ENCODE measurements at places on chromosomes 1 and 21.

DNA sequence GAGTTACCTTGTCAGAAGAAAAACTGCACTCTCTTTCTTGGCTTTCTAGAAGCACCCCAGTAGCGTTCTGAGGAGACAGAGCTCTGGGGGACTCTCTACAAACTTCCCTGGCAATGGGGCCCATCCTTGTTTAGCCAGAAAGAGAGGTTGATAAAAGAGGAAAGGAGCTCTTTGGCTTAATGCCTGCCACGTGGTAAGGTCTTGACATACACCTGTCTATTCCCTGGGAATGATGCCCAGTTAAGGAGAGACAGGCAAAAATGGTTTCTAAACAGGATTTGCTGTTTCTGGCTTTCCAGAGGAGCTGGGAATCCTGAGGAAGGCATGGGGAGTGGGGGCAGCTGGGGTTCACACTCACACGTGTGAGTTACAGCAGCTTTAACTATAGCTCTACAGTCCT, 30.2 kb upstream of the IL20 start:
- no peak for DNase-seq

GRCh38 chr1:207404849-207405525, 49.1 kb upstream of the CR2 start:
- DNase-seq: peak; percentile 69

- no peak for DNase-seq
Observed at GRCh38 chr1:59771361-59771760, 43.4 kb upstream of the HOOK1 start.

DNA sequence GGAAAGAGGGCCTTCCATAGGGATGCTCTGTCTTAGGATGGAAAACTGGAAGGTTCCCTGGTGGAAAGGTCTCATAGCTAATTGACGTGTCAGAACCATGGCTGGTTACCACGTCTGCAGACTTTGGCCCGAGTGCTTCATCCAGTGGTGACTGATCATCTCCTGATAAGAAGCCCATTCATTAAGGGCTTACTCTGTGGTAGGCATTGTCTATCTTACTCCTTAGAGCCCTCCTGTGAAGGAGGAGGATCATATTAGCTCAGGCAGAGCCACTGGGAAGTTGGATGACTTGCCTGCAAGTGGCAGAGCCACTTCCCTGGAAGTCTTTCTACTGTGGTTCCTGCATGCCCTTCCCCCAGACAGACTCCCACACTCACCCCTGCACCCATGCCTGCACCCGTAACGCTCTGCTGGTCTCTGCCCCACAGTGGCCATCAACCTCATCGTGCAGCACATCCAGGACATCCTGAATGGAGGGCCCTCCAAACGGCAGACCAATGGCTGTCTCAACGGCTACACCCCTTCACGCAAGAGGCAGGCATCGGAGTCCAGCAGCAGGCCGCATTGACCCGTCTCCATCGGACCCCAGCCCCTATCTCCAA, 79.9 kb downstream of the UCK2 start:
- DNase-seq: no peak

DNA sequence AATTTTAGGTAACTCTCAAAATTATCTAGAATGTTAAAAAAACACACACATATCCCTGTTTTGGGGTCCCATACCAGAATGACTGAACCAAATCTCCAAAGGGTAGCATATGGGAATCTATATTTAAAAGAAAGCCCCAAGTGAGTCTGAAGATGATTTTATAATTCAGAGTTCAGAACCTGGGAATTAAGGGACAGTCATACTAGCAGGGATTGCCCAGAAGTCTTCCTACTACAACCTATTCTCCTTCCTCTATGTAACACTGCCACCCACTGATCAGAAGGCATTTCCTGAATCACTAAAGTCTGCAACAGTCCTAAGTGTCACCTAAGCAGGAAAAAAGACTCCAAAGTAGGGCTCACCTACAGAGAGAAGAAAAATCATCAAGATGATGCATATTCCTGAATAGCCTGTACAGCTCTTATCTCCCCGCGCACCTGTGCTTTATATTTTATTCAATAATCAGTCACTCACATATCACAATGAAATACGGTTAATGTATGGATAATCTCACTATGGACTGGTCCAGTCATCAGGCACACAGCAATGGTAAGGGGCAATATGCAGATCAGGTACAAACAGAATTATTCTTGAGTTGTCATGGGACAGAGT, 4.9 kb downstream of the RGS1 start:
- DNase-seq: peak; percentile 57

GRCh38 chr1:7171168-7171567, 385.9 kb downstream of the CAMTA1 start:
- DNase-seq: no peak

GRCh38 chr1:79161077-79161476, 154.5 kb upstream of the ADGRL4 start:
- DNase-seq: no peak

DNA sequence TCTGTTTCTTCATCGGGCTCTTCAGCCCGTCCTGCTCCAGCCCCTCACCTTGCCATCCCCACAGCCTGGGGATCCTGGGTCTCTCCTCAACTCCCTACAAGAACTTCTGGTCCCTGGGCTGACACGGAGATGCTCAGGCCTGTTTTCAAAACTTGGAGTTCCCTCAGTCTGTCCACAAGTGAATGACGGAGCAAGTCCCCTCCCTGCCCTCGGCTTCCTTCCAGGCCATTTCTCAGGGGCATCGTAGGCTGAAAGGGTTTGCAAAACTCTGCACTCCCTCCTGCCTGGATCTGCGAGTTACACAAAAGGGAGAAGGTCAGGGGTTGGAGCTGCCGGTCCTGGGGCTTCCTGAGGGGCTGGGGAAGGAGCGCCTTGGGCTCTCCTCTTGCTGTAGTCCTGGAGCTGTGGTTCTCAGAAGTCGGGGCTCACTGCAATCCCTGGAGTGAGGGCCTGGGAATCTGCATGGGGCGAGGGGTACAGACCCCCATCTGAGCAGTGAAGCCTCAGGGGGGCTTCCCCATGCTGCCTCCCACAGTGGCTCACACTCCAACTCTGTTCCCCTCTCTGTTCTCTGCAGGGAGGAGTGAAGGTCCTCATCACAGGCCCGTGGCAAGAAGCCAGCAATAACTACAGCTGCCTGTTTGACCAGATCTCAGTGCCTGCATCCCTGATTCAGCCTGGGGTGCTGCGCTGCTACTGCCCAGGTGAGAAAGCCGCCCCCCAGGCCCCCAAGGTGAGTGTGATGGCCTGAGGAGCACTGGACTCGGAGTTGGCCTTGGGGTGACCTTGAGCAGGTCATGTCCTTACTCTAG, 100.6 kb upstream of the VAMP3 start:
- no peak for DNase-seq

DNA sequence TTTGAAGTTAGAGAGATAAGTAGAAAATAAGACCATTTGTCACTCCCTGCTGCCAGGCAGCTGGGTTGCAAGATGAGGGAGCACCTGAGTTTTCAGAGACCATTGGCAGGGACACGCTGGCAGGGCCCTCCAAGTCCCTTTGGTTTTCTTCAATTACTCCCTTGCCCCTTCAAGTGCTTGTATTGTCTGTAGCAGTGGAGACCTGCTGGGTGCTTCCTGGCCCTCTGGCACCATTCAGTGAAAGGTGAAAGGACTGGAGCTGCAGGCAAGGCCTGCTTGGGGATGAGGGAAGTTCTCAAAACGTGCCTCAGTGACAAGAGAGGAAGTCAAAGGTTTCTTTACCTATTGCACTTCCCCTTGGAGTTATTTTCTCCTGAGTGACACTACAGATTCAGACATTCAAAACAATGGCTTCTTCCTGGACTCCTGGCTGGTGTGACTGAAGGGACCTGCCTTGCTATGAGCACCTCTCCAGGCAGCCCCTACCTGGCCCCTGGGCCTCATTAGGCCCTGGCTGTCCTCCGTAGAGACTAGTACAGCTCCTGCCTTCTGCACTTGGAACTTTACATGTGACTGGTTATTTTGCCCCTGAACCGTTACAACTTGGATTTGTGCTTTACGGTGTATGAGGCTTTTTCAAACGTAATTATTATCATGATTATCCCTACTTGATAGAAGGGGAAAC, 100.1 kb downstream of the C1orf21 start:
- DNase-seq: no peak

DNA sequence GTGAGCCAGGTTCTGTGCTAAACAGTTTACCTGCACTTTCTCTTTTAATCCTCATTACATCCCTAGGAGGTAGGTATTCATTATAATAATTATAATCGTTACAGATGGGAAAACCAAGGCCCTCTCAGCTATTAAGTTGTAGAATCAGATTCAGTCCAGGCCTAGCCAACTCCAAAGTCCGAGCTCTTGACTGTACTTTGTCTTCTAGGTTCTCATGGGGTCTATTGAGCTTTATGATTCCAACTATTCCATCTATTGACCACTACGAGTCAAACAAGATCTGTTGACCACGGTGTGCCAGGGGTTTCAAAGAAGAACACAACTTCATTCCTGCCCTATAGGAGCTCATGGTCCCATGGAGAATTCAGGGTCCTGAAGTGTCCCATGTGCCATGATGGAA, 2.0 kb downstream of the IFNLR1 start:
- DNase-seq: no peak

DNA sequence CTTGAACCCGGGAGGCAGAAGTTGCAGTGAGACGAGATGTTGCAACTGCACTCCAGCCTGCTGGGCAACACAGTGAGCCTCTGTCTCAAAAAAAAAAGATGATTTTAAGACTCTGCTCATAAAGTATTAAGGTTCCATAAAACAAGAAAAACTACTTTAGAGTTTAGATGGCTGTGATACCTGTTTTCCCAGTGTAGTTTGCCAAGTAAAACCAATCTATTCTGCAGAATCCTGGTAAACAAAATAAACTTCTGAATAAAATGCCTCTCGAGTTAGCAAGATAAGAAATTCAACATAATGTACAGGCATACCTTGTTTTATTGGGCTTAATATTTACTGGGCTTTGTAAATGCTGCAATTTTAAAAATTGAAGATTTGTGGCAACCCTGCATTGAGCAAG, 30.8 kb downstream of the LTN1 start:
- DNase-seq: no peak

GRCh38 chr21:34091032-34091431, 17.7 kb downstream of the MRPS6 start:
- no peak for DNase-seq

DNA sequence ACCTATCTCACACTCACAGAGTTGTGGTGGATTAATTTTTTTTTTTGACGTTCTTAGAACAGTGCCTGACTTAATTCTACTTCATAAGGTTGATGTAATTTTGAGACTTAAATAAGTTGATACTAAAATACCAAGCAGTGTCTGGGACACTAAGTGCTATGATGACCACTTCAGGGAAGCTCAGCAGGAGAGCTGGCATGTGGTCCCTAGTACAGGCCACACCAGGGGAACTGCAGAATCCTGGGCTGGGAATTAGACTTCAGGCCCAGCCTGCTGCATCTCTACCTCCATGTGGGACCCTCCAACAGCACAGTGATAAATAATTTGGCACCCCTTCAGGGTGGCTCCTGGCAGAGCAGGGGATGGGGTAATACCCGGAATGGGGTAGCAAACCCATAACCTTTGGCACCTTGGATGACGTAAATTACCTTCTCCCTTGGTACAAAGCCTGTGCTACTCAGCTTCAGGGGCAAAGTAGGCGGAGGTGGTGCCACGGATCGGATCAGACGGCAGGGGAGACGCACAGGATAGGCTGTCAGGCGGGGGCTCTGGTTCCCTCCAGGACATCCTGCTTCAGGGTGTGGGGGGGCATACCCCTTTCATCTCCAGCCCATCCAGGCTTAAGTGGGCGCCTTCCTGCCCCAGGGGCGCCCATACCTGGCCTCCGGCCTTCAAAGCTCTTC, 4.8 kb downstream of the MFSD2A start:
- DNase-seq: no peak

- no peak for DNase-seq
Observed at GRCh38 chr1:24250224-24250623, 63.1 kb upstream of the IFNLR1 start.

- no peak for DNase-seq
Observed at GRCh38 chr1:6096243-6097116, 50.8 kb downstream of the KCNAB2 start.

DNA sequence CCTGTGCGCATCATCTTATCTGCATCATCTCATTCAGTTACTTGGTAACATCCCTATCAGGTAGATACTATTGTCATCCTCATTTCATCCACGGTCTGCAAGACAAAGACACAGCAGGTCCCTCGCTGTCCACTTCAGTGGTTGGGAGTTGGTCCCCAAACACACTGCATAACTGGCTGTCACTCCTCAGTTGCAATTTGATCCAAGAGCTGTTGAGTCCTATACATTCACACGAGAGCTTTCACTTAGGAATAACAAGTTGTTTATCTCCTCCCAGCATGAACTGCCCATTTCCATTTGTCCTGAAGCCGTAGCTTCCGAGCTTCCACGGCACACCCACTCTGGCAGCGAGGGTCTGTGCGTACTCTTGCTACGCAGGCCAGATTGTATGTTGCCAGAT, 472.0 kb downstream of the CAMTA1 start:
- DNase-seq: no peak

GRCh38 chr1:242225767-242226573, 227.1 kb upstream of the MAP1LC3C start:
- no peak for DNase-seq

GRCh38 chr1:92577261-92577895, 90.7 kb upstream of the GFI1 start:
- DNase-seq: no peak

DNA sequence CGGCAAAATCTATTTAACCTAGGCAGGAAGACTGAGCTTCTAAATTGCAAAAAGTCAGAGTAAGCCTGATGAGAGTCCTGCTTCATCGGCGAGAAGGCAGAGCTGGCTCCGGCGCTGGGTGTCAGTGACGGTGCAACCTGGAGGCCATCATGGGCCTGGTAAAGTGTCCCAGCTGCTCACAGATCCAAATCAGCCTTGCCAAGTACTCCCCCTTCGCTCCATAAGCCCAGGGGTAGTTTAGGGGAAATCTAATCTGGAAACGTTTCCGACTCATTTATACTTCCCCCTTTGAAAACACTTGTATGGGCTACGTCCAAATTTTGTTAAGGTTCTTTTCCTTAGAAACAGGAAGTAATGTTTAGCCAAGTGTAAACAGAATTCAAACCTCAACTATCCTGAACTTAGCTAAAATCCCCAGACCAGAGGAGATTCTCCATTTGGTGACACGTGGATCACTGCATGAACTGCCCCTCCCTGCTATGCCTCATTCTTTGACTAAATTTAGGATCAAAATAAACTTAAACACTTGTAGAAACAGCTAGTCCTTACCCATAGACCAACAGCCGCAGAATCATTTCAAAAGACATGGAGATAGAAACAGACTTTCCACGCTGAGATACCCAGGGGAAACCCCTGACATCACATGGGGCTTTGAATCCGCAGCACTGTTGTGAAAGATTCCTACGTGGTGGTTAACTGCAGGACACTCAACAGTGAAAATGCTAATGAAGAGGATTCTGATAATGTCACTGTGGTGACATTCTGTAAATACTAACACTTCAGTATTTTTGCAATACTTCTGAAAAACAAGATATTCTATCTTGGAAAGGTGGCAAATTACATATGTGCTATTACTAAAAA, 172.7 kb downstream of the TGFBR3 start:
- peak; percentile 80 for DNase-seq

GRCh38 chr1:43421976-43422750, 31.6 kb downstream of the HYI start:
- no peak for DNase-seq

- no peak for DNase-seq
Observed at GRCh38 chr1:26950602-26951001, 9.7 kb downstream of the KDF1 start.

GRCh38 chr1:42214447-42214871, 49.9 kb upstream of the GUCA2A start:
- DNase-seq: peak; percentile 21

Measured in inflammatory macrophage (primary cell).